ENCODE measurements at places on chromosomes 3 and 15. TPM values are rescaled to one million over a fixed set of nuclear protein-coding genes. Genes with fewer than 3 reads are reported as not detected.

SERPINI2 gene
- not detected for total RNA-seq

TIMP4 gene
- total RNA-seq, result 3.1 TPM

TF gene
- 1,294 TPM for total RNA-seq

CCDC54 gene
- not detected for total RNA-seq

GOLGA8G gene
- not detected for total RNA-seq

ZNF860 gene
- total RNA-seq, result 4.7 TPM

CHAC1 gene
- total RNA-seq, result 2.5 TPM

SPTSSB gene
- total RNA-seq, result 4.1 TPM

GPR15 gene
- not detected for total RNA-seq

ZNF80 gene
- total RNA-seq, result not detected

MAGI1 gene
- 110 TPM for total RNA-seq

CD80 gene
- total RNA-seq, result 0.77 TPM

ASB14 gene
- 0.33 TPM for total RNA-seq

BCHE gene
- 53.3 TPM for total RNA-seq

SMAD6 gene
- 21.2 TPM for total RNA-seq

ANKUB1 gene
- not detected for total RNA-seq

CHRNA5 gene
- 3.6 TPM for total RNA-seq

SCAANT1 gene
- total RNA-seq, result not detected

NEK10 gene
- 6.2 TPM for total RNA-seq

ZNF280D gene
- 144 TPM for total RNA-seq

All from camera-type eye (tissue), 1 donor.